Tongue (tissue), 3 donors: ENCODE measurements at places on chromosomes 12 and 14.

- no peak for DNase-seq
Observed at GRCh38 chr12:946631-947030, 2.9 kb downstream of the RAD52 start.

DNA sequence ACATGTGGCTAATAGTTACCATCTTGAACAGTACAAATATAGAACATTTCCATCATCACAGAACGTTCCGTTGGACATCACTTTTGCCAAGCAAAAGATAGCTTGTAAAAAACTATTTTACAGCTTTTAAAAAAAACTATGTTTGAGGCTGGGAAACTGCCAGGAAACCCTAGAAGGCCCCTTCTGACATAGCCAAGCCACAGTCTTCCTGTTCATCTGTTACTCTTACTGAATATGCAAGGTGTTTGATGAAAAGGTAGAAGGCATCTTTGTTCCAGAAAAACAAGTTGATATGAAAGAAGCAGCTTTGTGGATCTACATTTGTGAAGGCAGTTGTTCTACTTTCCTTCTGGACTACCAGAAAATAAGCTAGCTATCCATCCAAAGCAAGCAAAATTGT, 23.6 kb upstream of the WNK1 start:
- DNase-seq: no peak

- no peak for DNase-seq
Observed at GRCh38 chr12:5884866-5885265, 60.2 kb downstream of the ANO2 start.

DNA sequence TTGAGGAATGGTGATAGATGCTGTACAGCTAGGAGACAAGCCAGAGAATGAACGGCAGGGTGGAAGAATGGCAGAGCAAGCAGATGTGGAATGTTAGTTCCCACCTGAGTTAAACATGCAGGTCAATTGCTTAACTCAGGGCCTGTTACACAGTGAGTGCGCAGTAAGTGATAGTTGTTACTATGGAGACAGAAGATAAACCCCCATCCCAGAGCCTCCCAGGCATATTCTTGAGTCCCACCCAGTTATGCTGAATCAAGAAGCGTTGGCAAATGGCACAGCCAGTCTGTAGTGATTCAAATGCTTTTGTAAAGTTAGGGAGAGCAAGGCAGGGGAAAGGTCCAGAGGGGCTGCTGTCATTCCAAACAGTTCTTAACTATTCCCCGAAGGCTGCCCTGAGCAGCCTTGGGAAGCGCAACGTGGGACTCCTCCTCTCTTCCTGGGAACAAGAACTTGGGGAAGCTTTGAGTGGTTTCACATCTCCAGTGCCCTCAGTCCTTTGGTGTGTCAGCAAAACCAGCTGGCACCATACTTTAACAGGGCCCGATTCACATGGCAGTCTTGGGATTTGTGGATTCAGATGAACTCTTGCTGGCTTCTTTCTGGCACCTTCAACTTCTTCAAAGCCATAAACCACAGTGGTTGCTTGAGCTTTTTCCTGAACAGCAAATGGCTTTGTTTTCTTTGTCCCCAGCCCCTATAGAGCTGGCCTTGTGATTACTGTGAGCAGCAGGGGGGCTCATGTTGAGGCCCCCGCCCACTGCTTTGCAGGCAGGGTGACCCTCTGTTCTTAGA, 66.4 kb downstream of the PPM1A start:
- no peak for DNase-seq

DNA sequence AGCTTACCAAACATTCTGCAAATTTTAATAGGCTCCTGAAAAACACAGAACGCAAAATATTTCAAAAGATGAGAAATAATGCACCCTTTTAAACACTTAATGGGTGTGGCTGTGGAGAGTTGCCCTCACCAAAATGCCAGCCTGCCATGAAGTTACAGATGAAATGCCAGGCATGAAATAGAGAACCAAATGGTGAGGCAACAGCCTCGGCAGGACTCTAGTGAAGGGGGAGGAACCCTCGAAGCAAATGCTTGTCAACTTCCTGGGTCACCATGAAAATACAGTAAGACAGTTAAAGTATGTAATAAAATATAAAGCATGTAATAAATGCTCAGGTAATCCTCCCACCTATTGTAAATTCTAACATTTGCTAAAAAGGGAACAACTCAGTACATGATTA, 24.1 kb downstream of the DUSP16 start:
- DNase-seq: no peak

GRCh38 chr14:87990682-87991081, 2.3 kb downstream of the GALC start:
- DNase-seq: no peak

DNA sequence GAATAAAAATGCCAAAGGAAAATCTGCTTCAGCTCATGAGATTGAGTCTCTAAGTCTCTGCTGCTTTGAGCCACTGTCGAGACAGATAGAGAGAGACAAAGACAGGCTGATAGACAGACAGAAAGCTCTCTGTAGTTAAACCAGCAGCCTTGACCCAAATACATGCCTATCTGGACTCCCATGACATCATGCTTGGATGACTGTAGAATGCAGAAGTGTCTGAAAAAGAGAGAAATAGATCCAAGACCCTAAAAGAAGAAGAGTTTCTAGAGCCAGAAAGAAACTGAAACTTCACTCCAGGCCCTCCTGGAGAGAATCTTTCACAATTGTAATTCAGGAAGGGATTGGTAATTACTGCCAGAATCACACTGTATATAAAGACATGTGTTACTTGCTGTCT, 122.6 kb upstream of the PLXNC1 start:
- DNase-seq: peak; percentile 61

DNA sequence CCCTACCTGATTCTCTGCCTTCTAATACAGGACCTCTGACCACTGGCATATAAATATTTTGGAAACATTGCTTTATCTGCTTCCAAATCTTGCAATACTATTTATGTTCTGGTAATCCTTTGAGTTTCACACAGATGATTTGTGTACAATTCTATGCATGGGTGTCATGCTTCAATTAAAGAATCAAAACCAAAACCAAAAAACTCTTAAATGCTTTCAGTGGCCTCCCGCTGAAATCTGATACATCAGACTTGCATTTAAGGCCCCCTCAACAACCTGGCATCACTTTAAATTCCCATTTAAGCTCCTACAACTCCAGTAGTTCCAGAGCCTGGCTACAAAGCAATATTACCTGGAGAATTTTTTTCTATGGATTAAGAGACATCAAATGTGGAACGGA, 221.7 kb upstream of the NAV3 start:
- DNase-seq: no peak

GRCh38 chr12:46491548-46491947, 119.0 kb upstream of the SLC38A2 start:
- DNase-seq: no peak

- DNase-seq: peak; percentile 81
Observed at GRCh38 chr14:104794099-104794498, 1.4 kb downstream of the AKT1 start.

DNA sequence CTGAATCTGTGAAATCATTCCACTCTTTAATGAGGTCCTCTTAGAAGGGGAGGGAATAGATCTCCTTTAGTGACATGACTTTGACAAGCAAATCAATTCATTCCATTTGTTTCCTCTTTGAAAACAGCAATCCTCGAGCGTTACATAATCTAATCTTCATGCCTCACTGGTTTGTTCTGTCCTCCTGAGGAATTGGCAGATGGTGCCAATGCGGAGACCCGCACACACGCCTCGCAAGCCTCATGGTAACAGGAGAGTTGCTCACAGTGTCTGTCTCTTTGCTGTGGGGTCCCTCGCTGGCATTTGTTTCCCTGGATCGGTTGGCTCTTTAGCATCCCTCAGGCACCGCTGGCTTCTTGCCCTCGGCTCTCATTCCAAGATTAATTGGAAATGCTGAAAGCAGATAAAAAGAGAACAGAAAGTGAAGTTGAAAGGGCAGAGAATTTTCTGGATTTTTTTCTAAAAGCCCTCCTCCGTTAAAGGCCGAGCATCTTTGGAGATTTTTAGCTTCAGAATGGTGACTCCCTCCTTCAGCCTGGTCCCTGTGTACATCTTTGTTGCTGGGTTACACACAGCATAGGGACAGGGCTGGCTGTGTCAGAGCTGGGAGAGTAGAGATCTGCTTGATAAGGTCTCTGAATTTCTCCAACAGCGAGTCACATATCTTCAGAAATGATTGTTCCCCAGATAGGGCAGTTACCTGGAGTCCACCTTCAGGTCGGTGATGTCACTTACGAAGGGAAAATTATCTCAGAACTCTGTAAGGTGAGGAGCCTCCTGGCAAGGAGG, 10.1 kb upstream of the CABP1 start:
- DNase-seq: no peak

DNA sequence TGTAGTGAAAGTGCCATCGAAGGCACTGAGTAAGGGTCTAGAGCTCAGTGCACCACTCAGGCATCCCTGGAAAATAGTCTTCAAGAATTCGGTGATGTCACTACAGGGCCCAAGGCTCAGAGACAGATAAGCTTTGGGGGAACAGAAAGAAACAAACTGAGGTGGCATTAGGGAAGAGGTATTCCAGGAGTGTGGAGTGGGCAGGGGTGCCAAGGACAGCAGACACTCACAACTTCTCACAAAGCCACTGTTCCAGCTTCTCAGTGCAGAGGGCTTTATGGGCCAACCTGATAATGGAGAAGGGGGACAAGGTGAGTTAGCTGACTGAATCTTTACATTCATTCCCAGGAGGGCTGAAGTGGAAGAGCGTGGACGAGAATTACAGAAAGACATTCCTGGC, 2.1 kb downstream of the LALBA start:
- DNase-seq: no peak

- DNase-seq: peak; percentile 40
Observed at GRCh38 chr12:76762601-76762980, 1.3 kb upstream of the ZDHHC17 start.

GRCh38 chr12:124171231-124171979, 123.5 kb upstream of the RFLNA start:
- peak; percentile 56 for DNase-seq

- no peak for DNase-seq
Observed at GRCh38 chr12:122117979-122118378, 39.4 kb downstream of the MLXIP start.

DNA sequence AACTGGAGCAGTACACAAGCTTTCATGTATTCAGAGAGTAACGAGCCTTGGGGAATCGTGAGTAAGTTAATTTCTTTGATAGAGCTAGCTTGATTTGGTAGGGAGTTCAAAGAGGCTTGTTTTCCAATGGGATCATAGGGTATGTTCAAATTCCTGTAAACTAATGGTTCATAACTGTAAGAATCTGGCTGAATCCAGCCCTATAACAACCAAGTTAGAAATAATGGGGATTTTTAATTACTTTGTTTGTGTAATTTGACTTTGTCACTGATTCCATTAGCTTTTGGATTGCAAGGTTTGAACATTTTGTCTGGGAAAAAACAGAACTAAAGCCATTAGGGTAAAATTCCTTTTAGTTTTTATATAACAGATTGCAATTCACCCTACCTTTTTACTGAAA, 94.0 kb downstream of the WNK1 start:
- DNase-seq: no peak

DNA sequence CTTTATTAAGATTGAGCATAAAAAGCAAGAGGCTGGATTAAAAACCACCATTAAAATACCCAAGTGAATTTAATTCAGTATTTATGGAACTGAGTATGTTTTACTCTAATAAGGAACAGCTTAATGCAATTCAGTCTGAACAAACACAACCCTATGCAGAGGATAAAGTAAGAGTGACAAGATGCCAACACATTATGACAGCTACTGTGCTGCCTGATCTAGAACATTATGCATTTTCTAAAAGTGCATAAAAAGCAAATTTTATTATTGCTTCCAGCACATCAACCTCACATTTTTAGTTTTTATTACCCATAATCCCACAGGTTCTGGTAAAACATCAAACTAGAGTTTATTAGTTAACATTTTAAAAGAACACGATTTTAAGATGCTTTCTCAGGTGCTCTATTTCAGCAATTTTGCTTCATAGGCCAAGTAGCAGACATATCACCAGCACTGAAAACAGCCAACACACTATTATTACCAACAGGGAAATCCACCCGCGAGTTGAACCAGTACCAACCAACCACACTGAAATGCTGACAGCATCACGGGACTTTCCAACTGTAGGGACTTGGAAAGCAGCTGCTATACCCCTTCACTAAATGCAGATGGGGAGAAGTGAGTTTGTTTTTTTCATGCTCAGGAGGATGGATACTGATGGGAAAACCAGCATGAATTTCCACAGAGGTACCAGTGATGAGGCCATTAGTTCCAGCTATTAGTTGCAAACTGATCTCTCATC, 372.1 kb downstream of the KCNH5 start:
- DNase-seq: no peak

GRCh38 chr14:99191395-99192027, 80.5 kb downstream of the BCL11B start:
- no peak for DNase-seq

GRCh38 chr12:117046425-117046824, 52.8 kb downstream of the TESC start:
- DNase-seq: no peak

- no peak for DNase-seq
Observed at GRCh38 chr14:81192594-81192993, 28.2 kb downstream of the GTF2A1 start.

GRCh38 chr12:10364815-10365622, 24.8 kb downstream of the KLRK1 start:
- peak; percentile 92 for DNase-seq

- peak; percentile 84 for DNase-seq
Observed at GRCh38 chr12:69070319-69071090, 137.5 kb upstream of the CPM start.

DNA sequence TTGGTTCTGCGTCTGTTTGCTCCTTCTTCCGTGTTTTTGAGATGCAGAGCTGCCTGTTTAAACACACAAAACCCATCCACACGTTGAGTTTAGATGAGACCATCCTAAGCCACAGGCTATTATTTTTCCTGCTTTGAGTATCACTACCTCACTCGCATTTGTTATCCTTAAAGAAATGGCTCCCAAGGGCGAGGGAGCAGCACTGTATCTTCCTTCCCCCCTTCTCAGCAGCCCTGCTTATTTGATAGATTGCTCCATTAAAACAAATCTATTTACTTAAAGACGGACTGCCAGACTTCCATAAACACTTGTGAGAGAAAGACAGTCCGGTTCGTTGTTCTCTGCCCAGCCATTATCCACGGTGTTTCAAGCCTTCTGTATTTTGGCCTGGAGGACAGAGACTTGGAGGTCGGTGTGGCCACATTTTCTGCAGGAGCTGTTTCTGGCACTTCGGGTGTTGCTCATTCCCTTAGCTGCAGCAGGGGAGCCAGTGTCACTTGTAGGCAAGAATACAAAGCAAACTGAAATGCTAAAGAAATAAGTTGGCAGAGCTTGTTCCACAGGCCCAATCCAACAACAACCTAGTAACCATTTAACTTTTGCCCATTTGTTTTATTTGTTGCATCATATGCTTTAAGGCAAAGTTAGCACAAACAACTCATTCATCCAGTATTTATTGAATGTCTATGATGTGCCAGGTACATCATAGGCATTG, 275.4 kb downstream of the TTC6 start:
- peak; percentile 4 for DNase-seq

GRCh38 chr12:28130625-28131598, 59.3 kb upstream of the CCDC91 start:
- DNase-seq: peak; percentile 6

DNA sequence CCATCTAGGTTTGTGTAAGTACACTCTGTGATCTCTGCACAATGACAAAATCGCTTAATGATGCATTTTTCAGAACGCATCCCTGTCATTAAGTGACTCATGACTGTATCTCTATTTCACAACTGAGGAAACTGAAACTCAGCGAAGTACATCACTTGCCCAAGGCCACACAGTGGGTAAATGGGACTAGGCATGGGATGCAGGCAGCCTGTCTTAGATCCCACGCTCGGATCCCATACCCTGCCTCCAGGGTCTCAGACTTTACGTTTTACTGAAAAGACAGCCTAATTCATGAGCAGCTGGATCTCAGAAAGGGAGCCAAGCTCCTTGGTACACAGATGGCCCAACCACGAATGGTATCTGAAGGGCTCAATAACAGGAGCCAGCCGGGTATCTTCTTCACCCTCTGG, 2.4 kb upstream of the MLEC start:
- DNase-seq: no peak
